Hematopoietic multipotent progenitor cell treated with erythropoietin and hydrocortisone succinate and interleukin-3 and kit ligand, for 17 days (in vitro differentiated cells): ENCODE measurements at places on chromosomes 2 and 18.

- no peak for DNase-seq
Measured at GRCh38 chr2:45343251-45344017, 267.6 kb downstream of the SRBD1 start.

DNA sequence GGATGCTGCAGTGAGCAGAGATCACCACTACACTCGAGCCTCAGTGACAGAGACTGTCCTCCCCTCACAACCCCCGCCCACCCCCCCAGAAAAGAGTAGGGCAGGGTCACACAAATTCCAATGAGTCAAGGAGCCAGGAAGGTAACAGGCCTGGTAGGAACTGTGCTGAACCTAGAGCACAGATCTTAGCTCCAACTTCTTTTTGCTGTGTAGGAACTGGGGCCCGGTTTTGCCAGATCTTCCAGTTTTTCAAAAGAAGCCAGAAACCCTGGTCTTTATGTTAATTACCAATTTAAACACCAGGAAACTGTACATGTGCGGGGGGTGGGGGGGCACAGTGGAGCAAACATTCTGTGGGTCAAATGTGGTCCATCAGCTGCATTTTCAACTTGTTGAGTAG is 71.0 kb downstream of the PRPF40A start:
- no peak for DNase-seq

- DNase-seq = no peak
Measured at GRCh38 chr2:85427300-85427835, 8.9 kb downstream of the SH2D6 start.

DNA sequence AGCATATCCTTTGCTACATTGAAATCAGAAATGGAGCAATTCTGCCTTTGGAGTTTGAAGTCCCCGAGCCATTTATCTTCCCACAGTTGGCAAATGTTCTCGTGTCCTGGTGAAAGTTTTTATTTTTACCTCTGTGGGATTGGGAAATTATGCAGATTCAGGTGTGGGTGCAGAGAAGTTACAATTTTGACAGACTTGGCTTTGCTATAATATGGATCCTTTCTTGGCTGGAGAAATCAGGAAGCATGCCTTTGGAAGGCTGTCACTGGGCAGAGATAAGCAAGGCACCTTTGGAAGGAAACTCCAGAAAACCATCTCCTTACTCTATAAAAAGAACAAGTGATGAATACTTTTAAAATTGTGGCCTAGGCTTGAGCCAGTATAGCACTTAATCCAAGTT is 278.3 kb downstream of the SETBP1 start:
- DNase-seq = no peak

DNA sequence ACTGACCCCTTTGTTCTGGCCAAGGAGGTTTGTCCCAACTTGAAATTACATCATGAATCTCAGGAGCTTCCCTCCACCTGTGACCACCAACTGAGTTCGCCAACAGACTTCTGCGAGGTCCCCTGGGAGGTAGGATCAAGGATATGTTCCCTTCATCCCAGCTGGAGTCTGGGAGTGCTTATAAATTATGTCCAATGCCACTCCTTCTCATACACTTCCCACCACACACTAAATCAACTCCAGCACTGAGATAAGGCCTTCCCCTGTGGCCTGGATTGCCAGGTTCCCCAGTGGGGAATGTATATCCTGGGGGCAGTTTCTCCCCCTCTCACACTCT is 99.2 kb downstream of the RND3 start:
- no peak for DNase-seq

DNA sequence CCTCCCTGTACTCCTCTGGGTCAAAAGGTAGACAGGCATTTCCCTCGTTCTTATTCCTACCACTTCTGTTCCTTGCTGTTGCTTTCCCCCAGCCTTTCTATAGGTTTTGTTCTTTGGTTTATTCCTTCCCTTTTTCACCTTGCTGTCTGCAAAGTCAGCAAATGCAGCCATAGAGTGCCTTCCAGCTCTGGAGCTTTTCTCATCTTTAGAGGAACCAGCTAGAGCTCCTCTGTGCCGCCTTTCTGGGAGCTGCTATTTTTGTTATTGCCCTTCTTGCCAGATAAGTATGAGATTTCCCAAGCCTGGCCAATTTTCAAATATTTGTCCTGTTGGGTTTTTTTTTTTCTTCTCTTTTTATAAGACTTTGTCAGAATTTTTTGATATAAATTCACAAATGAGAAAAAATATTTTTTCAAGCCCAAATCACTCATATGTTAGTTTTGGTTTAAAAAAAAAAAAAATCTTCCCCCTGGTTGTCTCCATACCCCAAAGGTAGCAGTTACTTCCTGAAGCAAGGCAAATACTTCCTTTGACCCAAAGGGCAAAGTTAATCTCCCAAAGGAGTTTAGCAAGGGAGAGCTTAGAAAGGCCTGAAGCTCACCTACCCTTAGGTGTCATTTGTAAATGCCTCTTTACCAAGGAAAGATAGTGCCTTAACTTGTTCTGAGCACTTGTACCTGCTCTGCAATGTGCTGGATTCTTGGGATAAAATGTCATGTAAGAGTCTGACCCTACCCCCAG is 5.1 kb upstream of the TTC27 start:
- no peak for DNase-seq

DNA sequence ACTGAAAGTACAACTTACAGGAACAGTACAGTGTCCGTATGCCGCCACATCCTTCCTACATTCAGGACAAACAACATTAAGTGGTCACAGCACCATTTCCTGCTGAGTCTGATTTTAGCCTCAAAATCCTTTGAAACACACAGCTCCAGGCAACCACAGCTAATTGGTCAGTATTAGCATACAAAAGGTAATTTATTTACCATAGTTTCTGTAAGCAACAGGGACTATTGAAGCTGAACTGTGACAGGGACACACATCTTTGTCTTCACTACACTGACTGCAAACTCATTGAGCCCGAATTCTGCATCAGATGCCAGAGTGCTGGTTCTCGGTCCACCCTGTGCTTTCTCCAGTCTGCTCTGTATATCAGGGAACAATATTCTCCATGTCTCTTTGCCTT is 151.8 kb downstream of the ST6GAL2 start:
- DNase-seq = no peak

GRCh38 chr18:76988031-76988826 is 144.4 kb downstream of the MBP start:
- no peak for DNase-seq

DNA sequence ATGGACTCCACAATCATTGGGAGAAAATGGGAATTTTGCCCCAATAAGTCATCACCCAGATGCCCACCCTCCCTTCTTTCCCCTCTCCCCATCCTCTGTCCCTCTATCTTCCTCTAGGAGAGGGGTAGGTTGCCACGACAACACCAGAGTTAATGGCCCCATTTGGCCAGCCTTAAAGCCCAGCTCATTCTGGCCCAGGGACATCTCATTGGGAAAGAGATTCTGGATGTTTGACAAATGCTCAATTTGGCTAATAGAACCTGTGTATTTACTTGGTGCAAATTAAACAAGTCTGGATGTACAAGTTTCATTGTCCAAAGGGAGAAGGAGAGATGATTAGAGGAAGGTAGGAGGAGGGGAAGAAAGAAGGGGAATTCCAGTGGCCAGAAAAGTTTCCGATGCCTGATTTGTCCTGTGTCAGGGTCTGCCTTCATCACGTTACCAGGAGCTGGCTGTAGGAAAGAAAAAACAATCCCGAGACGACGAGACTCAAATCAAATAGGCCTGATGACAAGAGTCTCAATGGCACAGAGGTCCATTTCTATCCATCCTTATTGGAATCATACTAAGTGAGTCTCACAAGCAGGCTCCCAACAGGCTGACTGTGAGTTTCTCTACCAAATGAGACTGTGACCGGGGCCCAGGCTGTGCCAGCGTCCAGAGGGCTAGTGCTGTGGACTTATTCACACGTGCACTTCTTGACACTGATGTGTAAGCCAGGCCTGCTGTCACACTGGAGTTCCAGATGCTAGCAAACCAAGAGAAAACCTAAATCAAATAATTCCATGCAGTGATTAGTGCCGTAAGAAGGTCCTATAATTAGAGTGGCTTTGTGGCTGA is 265.2 kb upstream of the APCDD1 start:
- no peak for DNase-seq

- DNase-seq = no peak
Measured at GRCh38 chr2:9644603-9645002, 13.8 kb upstream of the YWHAQ start.

DNA sequence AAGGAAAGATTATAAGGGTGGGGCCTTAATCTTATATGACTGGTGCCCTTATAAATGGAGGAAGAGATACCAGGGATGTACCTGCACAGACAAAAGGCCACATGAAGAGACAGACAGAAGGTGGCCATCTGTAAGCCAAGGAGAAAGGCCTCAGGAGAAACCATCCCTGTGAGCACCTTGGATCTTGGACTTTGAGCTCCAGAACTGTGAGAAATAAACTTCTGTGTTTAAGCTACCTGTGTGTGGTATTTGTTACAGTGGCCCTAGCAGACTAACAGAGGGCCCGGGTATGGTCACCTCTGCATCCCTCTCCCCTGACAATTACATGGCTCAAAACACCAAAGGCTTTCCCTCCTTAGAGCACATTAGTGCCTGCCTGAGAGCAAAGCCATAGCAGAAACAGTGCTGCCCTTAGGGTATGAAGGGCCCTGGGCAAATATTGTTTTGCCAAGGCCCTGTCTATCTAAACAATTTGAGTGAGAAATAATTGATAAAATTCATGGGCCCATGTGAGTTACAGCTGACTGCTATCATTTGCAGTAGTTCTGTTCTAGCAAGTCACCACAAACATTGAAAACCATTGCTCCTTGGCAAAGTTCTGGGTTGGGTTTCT is 109.3 kb upstream of the MYCN start:
- no peak for DNase-seq
